ENCODE measurements at places on chromosomes 3 and 15.

GRCh38 chr3:72519946-72520604 lies 328.2 kb downstream of the SHQ1 start:
- DNase-seq: no peak

GRCh38 chr3:66195347-66195783 lies 25.4 kb upstream of the SLC25A26 start:
- DNase-seq: peak; percentile 65

GRCh38 chr15:78280319-78281072 lies 16.1 kb downstream of the DNAJA4 start:
- DNase-seq: no peak

DNA sequence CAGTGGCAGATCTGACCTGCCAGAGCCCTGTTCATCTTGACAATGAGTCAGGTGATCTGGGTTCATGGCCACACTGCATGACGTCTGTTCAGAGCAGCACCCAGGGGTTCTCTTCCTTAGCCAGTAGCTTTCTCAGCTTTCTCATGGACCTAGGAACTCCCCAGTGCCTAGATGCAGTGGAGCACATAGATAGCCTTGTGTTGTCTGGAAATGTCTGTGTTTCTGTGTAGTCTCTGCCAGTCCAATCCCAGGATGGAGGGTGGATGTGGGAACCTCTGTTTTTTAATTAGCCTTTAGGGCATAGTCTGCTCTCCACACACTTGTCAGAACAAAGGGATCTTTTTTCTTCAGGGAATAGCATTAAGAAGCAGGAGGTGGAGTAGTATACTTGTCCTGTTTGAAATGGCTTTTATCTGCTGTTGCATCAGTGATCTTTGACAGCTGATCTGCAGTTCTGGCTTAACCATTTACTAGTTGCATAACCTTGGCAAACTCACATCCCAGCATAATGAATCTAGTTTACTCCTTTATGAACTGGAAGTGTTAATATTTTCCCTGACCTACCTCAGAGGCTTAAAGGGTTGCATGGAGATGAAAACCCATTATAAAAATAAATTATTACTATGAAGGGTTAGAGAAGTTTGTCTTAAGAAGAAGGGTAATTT lies 16.1 kb upstream of the CACNA1D start:
- DNase-seq: no peak

- DNase-seq: no peak
Measured at GRCh38 chr3:154113609-154114008, 7.6 kb upstream of the ARHGEF26 start.

GRCh38 chr3:146425341-146425740 lies 44.0 kb downstream of the PLSCR2 start:
- DNase-seq: no peak

GRCh38 chr15:51732646-51733045 lies 4.8 kb downstream of the LYSMD2 start:
- DNase-seq: no peak

GRCh38 chr3:9912294-9912935 lies 4.5 kb upstream of the IL17RC start:
- DNase-seq: no peak

DNA sequence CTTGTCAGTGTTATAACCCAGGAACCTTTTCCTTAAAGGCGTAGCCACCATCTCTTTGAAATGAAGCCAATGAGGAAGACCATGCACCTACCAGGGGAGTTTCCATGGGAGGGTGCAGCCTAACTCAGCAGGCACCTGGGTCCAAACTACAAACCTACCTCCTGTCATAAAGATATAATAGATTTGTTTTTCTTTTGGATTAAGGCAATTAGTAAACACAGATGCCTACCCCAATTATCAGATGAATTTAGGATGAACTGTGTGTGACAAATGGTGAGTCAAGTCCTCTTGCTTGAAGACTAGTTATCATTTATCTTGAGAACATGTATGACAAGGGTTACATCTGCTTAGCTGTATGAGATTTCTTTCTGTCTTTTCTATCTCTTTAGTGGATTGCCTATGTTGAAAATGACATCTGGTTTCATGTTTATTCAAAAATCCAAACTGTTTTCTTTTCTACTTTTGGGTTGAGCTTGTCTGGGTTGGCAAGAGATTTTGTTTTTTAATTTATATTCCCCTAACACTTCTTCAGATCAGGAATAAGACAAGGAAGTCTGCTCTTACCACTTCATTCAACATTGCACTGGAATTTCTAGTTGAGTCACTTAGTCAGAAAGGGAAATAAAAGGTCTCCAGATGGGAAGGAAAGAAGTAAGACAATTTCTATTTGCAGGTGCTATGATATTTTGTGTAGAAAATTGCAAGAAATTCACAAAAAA lies 149.9 kb downstream of the NEK10 start:
- DNase-seq: no peak

- DNase-seq: no peak
Measured at GRCh38 chr3:187975561-187976364, 178.2 kb upstream of the LPP start.

- DNase-seq: no peak
Measured at GRCh38 chr3:14537590-14538450, 2.3 kb downstream of the GRIP2 start.

DNA sequence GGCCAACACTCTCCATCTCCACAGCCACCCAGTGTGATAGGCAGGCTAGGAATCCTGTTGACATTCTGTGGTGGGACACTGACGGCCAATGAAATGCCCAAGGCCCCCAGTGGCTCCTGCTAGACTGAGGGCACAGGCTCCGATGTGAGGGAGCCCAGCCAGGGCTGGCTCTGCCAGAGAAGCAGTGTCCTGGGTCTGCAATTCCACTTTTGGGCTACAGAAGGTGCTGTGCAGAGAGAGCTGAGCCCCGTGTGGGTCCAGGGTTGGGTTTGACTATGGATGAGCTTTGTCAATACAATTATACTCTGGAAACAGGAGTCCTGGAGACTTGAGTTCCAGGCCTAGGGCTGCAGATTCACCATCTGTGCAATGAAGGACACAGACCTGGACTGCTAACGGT lies 55.7 kb upstream of the TMEM115 start:
- no peak for DNase-seq

DNA sequence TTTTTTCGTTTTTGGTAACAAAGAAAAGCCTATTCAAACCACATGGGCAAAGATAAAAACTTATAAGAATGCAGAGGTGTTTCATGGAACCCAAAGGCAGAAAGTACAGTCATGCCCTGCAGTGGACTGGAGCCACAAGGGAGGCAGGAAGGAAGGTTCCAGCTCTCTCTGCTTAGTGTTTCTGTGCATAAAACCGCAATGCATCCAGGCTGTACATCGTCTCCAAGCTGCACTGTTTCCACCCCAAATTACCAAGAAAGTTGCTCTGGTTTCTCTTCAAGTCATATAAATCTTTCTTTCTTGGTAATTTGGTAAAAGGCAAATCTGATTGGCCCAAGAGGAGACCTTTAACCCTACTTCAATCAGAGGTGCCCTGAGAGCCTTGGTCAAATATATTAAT lies 15.8 kb downstream of the TRAT1 start:
- no peak for DNase-seq

GRCh38 chr3:86661817-86662216 lies 329.1 kb downstream of the VGLL3 start:
- no peak for DNase-seq

DNA sequence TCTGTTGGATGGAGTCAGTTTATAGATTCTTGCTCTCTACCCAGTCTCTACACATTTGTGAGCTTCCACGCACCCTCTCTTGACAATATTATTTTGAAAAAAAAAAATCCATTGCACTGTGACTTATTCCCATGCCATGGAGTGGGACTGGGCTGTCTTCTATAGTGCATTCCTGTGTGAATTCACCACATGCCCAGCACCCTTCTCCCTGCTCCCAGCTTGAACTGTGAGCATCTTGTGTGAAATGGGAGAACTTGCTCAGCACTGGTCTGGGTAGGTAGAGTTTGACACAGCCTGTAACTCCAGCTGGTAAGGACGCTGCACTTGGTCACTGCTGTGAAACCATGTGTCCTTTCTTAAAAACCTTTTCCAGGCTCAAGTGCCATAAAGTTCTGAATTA lies 91.9 kb downstream of the ARNT2 start:
- no peak for DNase-seq

DNA sequence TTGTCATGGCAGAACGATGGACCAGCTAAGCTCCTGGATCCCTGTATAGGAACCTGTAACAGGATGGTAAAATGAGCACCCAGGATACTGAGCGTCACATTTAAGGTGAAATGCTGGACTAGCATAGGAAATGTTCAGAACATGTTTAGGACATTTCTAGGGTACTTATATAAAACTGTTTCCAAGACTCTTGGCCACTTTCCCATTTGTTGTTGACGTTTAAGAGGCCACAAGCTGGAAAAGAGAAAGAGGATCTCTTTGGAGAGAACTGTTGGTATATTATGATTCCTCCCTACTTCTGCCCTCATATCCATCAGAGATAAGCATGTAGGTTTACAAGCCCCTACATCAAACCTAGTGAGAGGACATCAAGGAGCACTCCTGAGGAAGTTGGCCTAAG lies 57.5 kb downstream of the SCN11A start:
- no peak for DNase-seq

- DNase-seq: no peak
Measured at GRCh38 chr3:171835116-171835515, 8.0 kb upstream of the TMEM212 start.

DNA sequence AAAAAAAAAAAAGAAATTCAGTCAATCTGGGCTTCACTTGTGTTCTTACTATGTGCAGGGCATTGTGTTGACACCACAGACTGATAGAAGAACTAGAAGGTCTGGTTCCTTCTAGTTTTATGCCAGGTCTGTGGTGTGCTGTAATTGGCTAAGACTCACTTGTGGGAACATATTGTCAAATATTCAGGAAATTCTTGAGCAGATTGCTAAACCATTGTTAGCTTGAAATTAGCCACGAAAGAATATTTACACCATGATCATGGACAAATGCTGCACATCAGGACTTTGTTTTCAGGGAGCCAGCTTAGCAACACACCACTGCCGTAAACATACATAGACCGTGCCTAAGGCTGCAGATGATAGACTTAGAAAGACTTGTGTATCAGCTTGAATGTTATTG lies 74.6 kb downstream of the GTPBP8 start:
- DNase-seq: no peak

DNA sequence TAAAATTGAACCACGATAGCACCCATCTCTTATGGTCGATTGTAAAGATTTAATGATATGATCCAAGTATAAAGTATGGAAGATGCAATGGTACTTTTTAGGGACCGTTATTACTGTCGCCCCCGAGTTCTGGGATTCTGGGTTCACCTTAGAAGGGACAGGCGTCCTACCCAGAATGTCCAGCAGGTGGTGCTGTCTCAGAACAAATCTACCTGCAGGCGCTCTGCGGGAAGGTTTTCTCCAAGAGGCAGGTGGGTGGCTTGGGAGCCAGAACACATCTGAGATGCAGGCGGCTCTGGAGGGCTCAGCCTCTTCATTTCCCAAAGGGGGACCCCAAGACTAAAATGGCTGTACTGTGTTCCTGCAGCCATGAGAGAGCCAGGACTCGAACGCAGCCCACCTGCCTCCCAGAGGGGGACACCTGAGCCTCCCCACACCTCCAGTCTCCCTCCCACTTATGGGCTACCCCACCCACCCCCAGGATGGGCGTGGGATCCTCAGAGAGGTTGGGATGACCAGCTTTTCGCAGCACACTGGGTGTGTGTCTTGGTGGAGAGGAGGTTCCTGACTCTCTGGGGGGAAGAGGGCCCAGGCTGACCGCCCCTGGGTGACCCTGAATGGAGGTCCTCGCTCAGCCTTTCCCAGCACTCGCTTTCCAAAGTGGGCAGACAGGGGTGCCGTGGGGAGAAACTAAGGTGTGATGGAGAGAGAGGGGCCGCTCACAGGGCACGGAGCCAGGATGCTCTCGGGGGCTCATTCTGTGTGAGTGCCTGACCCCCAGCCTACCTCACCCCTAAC lies 28.1 kb upstream of the CORO2B start:
- peak; percentile 70 for DNase-seq

DNA sequence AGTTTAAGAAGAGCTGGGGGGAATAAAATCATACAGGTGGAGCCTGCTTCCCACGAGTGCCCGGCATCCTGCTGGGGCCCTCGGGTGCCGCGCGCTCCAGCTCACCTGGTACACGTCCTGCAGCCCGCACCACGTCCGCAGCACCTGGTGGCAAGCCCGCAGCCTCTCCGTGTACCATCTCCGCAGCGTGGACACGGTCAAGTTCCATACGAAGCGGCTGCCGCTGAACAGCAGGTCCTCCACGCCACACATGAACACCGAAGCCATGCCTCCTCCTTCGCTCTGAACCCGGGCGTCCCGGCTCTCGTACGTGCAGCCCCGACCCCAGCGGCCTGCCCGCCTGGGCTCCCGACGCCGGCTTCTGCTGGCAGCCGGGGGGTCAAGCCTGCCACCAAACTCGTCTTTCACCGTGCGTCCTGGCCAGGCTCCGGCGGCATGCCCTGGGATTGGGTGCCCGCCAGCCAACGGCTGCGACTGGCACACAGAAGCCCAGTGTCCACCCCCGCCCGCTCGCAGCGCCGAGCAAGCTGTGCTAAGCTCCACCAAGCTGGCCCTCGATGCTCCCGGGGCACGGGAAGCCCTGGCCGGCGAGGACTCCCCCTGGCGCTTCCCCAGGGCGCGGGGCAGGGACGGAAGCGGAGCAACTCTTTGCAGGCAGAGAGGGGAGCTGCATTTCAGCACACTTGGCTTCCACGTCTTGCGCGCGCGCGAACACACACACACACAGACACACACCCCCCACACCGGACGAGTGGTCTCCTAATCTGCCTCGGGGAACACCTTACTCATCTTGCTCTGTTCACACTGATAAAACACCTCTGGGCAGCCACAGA lies at the start of gene FRMD4B:
Gene FRMD4B, minus strand, starts transcription at position 366 of the 833 bp plus-strand sequence. Its CDS starts 99 bp downstream, at position 267.
- peak; percentile 53 for DNase-seq

- peak; percentile 34 for DNase-seq
Measured at GRCh38 chr3:138180375-138181029, 5.8 kb upstream of the DBR1 start.

DNA sequence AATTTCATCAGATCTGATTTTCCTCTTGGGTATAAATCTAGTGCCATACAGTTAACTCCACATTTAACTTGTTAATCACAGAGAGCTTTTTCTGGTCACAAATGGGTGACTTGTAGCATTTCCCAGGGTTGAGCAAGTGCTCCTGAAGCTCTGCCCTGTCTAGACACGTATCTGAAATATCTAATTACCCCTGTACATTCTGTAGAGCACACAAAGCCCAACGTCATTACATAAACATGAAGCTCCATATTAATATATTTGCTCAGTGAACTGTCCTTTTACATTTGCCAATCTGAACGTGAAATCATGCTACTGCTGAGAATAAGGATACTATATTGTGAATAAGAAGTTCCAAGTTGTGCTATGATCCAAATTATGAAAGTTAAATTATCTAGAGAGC lies 49.0 kb downstream of the THBS1 start:
- DNase-seq: no peak

- no peak for DNase-seq
Measured at GRCh38 chr3:83802801-83803200, 1156.0 kb upstream of the CADM2 start.

DNA sequence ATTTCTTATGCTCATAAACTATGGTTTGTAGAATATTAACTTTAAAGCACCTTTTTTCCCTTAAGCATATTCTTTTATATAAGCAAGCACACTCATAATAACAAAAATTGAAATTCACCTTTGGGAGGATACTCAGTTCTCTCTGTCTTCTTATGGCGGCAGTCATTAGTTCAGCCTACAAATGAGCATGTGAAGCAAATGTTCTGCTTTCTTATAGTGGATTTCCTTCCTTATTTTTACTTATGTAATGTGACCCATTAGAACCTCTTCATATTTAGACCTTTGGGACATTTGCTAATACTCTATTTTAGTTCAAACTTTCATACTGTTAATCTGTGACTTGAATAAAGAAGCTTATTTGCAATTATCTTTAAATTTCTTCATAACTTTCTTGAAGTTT lies at the start of gene P2RY13:
Gene P2RY13, minus strand, starts transcription at position 187 of the 400 bp plus-strand sequence. Its CDS starts 21 bp downstream, at position 166.
- no peak for DNase-seq

Measured in GM20000 (cell line).